ENCODE measurements at places on chromosomes 6 and 20.
A peak's percentile ranks its signal among the peaks of the same experiment; 100 is the strongest.

DNA sequence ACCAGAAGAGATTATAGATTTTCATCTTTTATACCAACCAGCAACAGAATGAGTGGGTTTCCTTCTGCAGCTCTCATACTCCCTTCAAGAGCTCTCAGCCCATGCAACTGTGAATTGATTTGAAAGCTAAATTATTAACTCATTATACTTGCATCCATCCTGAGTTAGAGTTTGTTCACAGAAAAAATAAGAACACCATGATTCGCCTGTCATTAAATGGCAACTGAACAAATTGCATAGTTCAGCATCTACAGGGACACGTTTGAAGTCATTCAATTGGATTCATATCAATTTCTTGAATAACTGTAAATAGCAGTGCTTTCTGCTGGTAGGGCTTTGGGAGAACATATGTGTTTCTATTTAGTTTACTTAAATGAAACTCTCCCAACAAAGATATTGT is 65.7 kb downstream of the NKAIN2 start:
- DNase-seq: no peak

DNA sequence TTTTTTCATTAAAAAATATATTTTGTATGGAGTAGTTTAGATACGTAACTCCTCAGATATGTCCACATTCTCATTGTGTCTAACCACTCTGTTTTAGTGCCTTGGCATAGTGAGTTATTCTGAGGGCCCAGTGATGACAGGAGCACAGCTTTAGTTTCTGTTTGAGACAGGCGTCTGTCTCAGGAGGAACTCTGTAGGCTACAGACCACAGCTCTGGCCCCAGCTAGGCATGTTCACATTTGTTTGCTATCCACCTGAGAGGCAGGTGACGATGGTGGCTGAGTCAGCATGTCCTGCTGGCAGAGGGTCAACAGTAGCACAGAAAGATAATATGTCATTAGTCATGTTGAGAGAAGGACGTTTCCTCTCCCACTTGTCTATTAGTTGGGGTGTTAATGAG is 16.3 kb downstream of the LRRC1 start:
- no peak for DNase-seq

DNA sequence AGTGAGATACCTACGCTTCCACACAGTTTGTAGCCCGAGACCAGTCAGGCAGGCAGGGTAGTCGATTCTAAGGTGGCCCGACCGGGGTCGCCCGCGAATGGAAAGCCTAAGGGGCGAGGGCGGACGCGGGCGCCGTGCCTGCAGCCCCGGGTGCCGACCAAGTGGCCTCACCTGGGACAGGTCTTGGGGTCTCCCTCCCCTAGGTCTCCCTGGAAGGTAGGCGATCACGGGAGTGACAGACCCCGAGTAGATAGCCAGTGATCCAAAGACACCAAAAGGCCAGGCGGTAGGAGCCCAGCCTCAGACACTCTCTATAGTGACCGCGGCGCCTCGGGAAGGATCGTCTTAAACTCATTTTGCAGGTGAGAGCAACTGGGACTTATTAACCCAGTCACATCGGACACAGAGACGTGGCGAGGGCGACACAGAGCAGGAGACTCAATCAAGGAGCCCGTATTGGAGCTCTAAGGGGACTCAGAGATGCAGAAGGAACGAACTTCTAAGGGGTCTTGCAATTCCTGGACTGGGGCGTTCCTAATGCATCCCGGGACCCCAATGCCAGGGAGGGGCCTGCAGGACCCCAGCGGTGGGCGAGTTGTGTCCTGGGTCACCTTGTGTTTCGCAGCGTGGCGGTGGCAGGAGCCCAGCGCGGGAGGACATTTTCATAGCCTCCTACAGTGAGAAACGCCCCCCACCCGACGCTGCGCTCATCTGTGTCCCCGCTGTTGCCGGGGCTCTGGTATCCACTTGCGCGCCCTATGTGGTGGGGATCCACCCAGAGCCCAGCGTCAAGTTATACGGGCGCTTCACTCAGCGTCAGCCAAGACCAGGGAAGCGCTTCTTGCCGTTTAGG is 2.1 kb upstream of the VSX1 start:
- no peak for DNase-seq

DNA sequence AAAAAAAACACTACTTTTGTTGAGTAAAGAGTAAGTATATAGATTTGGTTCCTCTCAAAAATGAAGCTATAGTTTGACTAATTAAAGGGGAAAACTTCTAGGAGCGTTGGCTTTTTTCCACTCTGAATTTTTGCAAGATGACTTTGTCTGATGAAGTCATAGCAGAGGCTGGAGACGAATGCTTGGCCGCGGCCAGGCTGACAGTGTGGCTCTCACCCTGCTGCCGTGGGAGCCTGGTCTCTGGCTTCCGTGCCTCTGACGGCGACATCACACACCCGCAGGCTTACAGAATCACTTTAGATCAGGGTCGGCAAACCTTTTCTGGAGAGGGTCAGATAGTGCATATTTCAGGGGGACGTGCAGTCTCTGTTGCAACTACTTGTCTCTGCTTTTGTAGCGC is 145.0 kb downstream of the PHACTR3 start:
- no peak for DNase-seq

- DNase-seq: no peak
Observed at GRCh38 chr20:24965065-24965919, 16.2 kb downstream of the CST7 start.

GRCh38 chr6:87763901-87764300 is 61.9 kb upstream of the AKIRIN2 start:
- DNase-seq: no peak

DNA sequence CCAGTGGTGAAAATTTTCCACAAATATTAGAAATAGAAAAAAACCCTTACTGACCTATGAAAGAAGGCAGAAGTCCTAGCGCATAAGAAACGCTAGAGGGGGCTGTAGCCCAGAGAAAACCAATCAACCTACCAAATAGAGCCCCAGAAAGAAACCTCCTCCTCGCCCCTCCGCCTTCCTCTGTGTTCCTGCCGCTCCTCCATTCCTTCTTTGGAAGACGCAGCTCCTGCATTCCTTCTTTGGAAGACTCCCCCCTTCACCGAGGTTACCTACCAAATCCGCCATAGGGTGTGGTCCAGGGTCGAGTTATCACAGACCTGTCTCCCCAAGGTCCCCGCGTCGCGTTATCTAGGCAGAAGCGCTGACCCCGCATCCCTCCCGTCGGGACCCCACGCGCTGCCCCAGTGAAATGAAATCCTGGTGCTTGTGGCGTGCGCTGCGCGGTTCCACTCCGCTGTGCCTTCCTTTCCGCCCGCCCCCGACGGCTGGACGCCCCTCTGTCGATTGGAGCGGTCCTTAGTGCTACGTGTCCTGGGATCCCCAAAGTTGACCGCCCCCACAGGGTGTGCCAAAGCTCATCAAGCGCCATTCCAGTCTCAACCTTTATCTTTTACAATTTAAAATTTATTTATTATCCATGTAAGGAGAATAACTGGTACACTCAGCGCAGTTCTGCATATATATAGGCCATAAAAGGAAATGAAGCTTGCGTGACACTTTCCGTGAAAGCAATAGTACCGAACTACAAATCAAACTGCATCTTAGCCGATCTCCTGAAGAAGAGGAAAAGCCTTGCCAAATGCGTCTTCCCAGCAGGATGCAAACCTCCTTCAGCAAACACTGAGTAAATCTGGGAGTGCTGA is 13.0 kb downstream of the RPP21 start:
- peak; percentile 70 for DNase-seq
